ENCODE measurements at places on chromosomes 3 and 15.
A peak's percentile ranks its signal among the peaks of the same experiment; 100 is the strongest.

GRCh38 chr3:17340693-17341092, 401.7 kb downstream of the TBC1D5 start:
- no peak for DNase-seq

- peak; percentile 91 for DNase-seq
Observed at GRCh38 chr15:44710236-44711095, 657 bp downstream of the PATL2 start.

GRCh38 chr15:91186904-91187656, 87.0 kb downstream of the SV2B start:
- DNase-seq, result no peak

DNA sequence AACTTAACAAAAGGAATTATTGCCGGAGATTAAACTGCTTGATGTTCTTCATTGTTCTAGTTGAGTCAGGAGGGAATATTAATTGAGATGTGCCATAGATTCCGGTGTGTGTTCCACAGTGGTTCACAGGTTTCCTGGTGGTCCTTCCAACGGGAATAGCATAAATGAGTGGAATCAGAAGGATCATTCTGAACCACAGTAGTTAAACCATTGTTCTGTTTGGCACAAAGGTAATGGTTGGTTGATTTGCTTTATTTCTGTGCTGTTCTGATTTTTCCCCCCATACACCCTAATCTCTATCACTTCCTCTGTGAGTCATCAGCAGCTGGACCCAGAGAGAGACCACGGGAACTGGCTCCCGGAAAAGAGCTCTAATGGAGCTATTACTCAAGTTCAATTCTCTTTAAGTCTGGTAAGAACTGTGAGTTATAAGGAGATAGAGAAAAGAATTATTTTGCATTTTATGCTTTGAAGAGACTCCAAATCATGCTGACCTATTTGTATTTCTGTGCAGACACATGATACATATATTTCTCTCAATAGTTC, 627.2 kb downstream of the ZIC1 start:
- no peak for DNase-seq

GRCh38 chr3:117104381-117104780, 394.8 kb downstream of the TUSC7 start:
- no peak for DNase-seq

- no peak for DNase-seq
Observed at GRCh38 chr3:147758771-147759170, 349.6 kb downstream of the ZIC1 start.

- no peak for DNase-seq
Observed at GRCh38 chr3:43231276-43232000, 54.9 kb upstream of the SNRK start.
